Osteoblast (primary cell): ENCODE measurements at places on chromosomes 2 and 18. TPM values are rescaled to one million over a fixed set of nuclear protein-coding genes. Genes with fewer than 3 reads are reported as not detected.

- H3K36me3 ChIP-seq = no peaks in the 10 kb centered on the region
- DNase-seq = peak; percentile 81
- peaks cover 6% of the 10 kb centered on the region for H3K4me1 ChIP-seq
- no peak overlapping the region for H3K27ac ChIP-seq
- no peaks in the 10 kb centered on the region for H3K27me3 ChIP-seq
These were observed 101.7 kb upstream of the NOSTRIN start for GRCh38 chr2:168700615-168701245.

DNA sequence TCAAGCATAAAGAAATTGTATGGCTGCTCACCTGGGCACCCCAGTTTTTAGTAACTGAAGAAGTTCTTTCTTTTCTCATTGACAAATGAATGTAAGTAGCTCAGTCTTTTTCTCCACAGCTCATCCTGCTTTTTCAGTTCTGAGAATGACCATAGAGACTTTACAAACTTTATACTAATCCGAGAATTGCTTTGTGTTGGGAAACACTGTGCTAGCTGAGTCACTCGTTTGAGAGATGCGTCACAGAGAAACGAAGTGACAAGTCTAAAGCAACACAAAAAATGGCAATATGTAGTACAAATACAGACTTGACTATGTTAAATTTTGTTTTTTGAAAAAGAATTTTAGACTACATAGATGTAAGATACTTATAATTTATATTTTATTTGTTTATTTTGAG is 9.0 kb downstream of the LRRTM4 start:
- no peak for DNase-seq
- no peaks in the 10 kb centered on the region for H3K36me3 ChIP-seq
- no peaks in the 10 kb centered on the region for H3K27me3 ChIP-seq

DNA sequence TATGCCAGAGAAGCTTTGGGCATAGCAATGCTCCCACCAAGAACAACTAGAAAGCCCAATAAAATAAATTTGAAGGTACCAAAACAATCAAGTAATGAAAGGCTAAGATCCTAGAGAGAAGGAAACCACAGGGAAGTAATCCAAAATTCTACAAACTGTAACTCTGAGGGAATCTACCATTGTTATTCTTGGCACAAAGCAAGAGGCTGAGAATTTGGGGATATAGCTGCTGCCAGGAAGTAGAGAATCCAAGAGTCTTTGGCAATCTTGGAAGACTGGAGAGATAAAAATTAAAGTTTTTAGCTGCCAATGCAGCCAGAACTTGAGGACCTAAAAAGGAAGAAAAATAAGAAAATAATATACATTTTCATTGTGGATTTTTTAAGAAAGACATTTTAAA is 68.5 kb downstream of the PIGN start:
- peaks cover 13% of the 10 kb centered on the region for H3K4me1 ChIP-seq
- H3K36me3 ChIP-seq = no peaks in the 10 kb centered on the region
- no peak overlapping the region for H3K27ac ChIP-seq
- H3K4me3 ChIP-seq = no peak overlapping the region
- peak; percentile 10 for DNase-seq
- no peaks in the 10 kb centered on the region for H3K27me3 ChIP-seq

The MDH1B gene
- total RNA-seq = 0.88 and 2.2 TPM in 2 replicates

The IMPACT gene
- 32.4 and 34.7 TPM in 2 replicates for total RNA-seq

The ALPP gene
- not detected in 2 replicates for total RNA-seq

DNA sequence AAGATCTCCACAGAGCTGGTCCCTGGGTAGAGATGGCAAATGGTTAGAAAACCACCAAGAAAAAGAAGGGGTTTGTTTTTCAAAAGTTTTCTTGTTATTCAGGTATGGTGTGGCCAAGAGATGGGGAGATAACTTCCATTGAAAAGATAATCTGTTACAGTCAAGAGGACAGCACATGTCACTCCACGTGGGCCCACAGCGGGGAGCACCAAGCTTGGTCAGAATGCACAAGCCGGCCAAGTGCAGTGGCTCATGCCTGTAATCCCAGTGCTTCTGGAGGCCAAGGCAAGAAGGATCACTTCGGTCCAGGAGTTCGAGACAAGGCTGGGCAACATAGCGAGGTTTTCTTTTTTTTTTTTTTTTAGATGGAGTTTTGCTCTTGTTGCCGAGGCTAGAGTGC is 6.0 kb upstream of the LCLAT1 start:
- no peaks in the 10 kb centered on the region for H3K36me3 ChIP-seq
- no peaks in the 10 kb centered on the region for H3K27me3 ChIP-seq
- H3K4me3 ChIP-seq = no peak overlapping the region
- no peak for DNase-seq
- no peak overlapping the region for H3K27ac ChIP-seq

DNA sequence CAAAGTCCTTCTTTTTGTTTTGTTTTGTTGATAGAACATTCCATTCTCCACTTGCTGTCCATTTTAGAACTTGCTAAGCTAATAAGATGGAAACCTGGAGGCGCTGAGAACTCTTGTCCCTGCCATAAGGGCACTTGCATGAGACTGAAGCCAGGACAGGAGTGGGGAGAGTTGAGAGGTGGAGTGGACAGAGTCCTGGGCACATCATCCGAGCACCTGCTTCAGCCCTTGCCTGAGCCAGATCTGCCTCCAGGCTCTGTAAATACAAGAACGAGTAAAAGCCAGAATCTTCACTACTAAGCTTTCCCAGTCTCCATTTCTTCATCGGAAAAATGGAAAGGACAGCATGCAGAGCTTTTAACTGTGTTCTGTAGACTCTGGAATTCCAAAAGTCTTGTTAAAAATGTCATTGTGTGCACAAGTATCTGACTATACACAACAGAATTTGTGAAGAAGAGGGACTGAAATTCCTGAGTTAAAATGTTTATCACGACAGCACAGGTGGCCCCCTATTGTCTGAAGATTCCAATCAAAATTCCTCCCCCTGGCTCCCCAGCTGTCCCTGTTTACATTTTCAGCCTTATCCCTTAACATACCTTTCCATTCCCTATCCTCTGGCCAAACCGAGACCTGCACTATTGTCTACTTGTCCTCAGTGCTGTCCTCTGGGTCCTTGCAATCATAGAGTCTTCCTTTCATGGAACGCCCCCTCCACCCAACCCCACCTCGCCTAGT is 498.2 kb upstream of the TNP1 start:
- no peaks in the 10 kb centered on the region for H3K36me3 ChIP-seq

The LOXHD1 gene
- total RNA-seq = not detected in 2 replicates

GRCh38 chr2:24048769-24049484 is 614 bp upstream of the FKBP1B start:
- H3K27me3 ChIP-seq = peaks cover 3% of the 10 kb centered on the region
- DNase-seq = peak; percentile 48
- H3K4me1 ChIP-seq = peaks cover 20% of the 10 kb centered on the region
- H3K27ac ChIP-seq = no peak overlapping the region
- H3K4me3 ChIP-seq = peak overlapping the region; percentile 77
- no peaks in the 10 kb centered on the region for H3K36me3 ChIP-seq

The PREPL gene
- total RNA-seq = 41.3 and 44.9 TPM in 2 replicates
